ENCODE measurements at places on chromosomes 12 and 14. TPM values are rescaled to one million over a fixed set of nuclear protein-coding genes. Genes with fewer than 3 reads are reported as not detected.

GRCh38 chr12:117212563-117213190, 22.4 kb upstream of the FBXO21 start:
- DNase-seq = peak; percentile 66

DNA sequence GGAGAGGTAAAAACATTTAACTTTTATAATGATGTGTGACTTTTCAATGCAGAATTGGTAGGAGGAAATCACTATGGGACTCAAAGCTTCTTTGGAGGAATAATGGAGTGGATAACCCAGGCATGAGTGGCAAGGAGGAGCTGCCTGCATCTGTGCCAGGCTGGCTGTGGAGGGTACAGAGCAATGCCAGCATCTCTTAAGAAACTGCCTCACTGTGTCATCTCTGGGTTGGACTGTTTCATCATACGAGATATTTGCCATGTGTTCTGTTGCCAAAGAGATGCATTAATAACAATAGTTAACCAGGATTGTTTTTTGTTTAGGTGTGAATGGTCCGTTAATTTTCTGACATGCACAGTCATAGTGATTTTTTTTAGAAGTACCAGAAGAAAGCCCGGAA, 183.7 kb upstream of the NTF3 start:
- DNase-seq = no peak

DNA sequence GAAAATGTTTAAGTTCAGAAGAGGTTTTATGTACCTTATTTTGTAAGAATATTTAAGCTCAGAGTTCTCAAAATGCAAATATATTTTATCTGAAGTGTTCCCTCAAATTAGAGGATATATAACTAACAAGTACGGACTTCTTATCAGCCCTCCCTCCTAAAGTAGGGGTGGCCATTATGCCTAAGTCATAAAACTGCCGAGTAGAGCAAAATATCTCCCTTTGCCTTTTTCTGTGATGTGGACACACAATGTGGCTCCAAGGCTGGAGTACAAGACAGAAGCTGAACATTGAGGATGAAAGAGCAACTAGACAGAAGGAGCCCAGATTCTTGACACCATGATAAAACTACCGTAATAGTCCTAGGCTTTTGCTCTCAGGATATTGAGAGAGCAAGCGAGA, 120.9 kb downstream of the MED13L start:
- no peak for DNase-seq

Gene NKX2-8
- total RNA-seq = not detected
